ENCODE measurements at places on chromosomes 1 and 21.

DNA sequence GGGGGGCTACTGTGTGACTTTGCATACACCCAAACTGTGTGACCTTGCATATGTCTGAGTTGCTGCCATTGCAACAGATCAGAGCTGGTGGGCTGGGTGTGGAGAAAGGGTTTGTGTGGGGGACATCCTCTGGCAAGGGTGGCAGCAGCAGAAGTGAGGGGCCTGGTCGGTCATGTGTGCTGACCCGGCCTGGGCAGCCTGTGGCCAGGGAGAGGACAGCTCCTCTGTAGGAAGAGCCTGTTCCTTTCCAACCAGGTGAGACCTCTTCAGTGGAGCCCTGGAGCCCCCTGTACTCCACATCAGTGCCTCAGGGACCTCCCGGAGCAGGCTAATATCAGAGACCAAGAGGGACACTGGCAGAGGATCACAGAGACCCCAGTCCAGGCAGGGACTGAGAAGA is 8.3 kb downstream of the PCSK9 start:
- no peak for DNase-seq

DNA sequence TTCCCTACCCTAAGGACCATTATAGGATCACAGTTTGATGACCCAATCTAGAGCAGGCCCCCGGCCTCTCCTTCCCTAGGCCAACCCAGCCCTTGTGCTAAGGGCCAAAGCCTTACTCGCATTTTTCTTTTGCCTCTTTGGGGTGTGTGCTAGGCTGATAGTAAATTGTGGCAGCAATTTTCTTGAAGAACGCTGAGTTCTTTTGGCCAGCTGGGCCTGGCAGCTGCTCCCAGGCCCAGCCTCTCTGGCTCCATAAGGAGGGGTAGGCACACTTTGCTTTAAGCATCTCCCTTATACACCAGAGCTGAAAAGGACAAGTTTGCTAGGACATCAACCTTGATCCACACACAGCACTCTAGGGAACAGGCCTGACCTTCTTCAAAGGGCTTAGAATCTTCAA is 4.2 kb downstream of the OLFML2B start:
- no peak for DNase-seq

DNA sequence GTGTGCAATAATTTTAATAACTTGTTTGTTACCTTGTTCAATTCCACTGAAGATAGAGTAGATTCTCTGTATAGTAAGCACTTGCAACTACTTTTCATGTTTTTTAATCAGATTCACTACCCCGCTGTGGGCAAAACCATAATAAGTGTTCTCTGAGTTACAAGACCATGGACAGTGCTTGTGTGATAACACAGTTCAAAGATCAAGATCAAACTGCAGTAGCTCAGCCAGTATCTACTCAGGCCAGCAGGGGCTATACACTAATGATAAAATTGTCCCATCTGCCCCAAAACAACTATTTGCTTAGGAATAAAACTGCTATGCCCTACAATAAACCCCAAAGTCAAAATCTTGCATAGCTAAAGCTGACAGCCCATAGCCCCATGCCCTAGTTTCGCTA is 129.6 kb downstream of the LRRC7 start:
- DNase-seq, result no peak

DNA sequence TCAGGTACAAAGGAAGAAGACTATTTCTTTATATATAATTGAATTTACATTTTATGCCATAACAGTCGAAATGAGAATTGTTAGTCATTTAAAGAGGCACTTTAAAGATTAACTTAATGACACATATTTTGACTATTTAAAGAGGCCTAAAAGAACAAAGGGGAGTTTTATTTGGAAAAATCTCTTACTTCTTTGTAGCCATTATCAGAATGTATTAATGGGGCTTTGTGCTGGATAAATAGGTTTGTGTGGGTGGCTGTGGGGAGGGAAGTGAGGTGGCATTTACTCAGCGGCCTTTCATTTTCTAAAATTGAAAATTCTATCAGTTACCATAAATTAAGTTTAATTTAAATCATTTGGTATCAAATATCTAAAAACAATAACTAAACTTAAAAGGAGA is 462.2 kb upstream of the CXADR start:
- no peak for DNase-seq

- DNase-seq, result no peak
Measured at GRCh38 chr1:74586253-74586897, 74.0 kb upstream of the LRRC53 start.

DNA sequence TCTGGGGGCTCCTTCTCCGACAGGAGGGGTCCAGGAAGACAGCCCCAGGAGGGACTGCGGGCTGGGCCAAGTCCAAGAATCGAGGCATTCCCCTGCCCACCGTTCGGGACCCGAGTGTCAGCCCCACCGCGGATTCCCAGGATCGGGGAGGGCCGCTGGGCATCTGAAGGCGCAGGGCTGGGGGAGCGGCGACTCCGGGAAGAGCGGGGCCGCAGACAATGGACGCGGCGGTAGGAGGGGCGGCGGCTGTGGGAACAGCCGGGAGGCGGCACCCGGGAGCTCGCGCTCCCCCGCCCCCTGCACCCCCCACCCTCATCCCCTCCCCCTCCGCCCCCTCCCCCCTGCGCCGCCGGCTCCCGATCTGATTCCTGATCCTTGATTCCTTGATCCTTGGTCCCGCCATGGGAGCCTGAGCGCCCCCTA is at the start of gene VANGL2:
Gene VANGL2 (plus strand): TSS at position 342 of the 423 bp plus-strand sequence. CDS start 15,274 bp downstream, outside the sequence.
- DNase-seq, result no peak

DNA sequence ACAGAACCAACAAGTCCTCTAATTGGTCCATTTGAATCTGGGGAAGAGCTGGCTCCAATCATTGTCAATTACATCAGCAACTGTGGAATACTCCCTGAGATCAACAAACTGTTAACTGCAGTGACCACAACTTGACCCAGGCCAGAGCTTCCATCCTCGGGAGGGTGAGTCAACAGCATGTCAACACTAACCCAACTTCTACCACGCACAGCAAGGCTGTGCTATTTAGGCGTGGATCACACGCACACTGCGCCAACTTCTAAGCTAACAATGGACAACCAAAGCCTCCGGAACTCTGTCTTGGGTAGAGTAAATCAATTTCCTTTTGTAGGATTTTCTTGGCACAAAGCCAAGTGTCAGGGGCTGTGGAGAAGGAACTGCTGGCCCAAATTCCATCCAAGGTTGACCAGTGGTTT is 30.4 kb downstream of the APP start:
- no peak for DNase-seq

DNA sequence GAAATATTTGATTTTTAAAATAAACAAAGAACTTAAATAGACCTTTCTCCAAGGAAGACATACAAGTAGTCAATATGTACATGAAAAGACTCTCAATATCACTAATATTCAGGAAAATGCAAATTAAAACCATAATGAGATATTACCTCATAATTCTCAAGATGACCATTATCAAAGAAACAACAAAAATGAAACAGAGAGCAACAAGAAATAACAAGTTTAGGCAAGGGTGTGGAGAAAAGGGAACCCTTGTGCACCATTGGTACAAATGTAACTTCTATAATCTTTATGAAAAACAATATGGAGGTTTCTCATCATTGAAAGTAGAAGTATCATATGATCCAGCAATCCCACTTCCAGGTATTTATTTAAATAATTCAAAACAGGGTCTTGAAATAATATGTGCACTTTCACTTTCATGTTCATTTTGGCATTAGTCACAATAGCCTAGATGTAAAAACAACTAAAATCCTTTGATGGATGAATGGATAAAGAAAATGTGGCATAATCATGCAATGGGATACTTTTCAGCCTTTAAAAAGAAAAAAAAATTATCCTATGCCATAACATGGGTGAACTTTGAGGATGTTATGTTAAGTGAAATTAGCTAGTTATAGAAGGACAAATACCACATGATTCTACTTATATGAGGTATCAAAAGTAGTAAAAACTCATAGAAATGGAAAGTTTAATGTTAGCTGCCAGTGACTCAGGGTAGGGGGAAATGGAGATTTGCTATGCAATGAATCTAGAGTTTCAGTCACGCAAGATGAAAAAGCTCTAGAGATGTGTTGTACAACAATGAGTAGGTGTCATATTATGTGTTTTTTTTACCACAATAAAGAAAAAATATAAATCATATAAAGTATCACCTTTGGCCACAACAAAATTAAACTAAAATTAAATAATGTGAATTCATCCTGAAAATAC is 114.5 kb upstream of the LYPLAL1 start:
- no peak for DNase-seq

DNA sequence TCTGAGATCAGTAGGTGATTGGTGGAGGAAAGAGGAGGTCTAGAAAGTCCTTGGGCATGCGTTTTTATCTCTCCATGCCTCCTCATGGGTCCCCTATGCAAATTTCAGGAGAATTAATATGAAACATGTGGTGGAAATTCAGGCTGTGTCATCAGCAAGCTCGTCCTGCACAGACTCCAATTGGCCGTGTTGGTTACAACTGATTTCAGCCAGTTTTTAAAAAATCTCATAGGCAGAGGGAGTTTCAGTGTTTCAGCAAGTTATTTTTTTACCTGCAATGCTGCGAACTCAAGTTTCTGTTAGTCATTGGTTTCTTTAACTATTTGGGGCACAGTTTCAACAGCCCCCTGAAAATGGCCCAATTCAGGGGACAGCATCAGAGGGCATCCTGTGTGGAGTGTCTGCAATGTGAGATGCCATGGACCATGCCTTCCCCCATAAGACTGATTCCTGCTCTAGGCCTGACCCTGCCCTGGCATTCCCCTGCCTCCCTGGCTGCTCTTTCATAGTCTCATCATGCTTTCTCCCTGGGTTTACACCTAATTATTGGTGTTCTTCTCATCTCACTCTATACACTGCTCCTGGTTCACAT is 59.9 kb downstream of the C1orf198 start:
- DNase-seq, result no peak

DNA sequence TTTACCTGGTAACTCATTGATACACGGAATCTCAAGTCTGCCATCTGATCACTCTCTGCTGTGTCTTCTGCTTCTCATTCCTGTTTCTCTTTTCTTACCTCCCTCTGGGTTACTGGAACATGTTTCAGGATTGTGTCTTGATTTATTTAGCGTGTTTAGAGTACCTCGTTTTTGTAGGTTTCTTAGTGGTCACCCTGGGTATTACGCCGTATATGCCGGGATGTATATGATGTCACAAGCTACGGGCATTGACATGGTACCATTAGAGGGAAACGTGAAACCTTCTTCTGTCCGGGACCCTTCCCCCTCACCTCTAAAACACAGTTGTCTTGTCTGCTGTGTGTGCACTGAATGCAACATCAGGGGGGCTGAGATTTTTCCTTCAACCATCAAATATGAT is 2.8 kb downstream of the ACTRT2 start:
- DNase-seq, result no peak

- DNase-seq, result no peak
Measured at GRCh38 chr1:112520166-112520565, 11.4 kb downstream of the WNT2B start.

DNA sequence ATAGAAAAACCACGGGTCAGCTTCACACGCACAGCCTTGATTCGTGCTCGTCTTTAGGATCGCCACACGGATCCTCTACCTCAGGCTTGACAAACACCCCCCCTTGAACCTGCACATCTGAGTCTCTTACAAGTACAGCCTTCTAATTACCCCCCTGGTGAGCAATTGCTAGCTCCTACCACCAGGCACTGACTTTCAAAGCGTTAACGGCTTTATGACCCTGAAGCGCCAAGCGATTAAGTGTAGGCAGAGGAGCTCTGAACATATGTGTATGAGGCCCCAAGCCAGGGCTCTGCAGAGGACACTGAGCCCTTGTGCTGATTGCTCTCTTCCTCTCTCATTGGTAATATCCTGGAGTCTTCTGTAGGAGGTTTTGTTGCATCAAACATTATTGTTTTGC is 55.7 kb upstream of the EPHA8 start:
- no peak for DNase-seq

DNA sequence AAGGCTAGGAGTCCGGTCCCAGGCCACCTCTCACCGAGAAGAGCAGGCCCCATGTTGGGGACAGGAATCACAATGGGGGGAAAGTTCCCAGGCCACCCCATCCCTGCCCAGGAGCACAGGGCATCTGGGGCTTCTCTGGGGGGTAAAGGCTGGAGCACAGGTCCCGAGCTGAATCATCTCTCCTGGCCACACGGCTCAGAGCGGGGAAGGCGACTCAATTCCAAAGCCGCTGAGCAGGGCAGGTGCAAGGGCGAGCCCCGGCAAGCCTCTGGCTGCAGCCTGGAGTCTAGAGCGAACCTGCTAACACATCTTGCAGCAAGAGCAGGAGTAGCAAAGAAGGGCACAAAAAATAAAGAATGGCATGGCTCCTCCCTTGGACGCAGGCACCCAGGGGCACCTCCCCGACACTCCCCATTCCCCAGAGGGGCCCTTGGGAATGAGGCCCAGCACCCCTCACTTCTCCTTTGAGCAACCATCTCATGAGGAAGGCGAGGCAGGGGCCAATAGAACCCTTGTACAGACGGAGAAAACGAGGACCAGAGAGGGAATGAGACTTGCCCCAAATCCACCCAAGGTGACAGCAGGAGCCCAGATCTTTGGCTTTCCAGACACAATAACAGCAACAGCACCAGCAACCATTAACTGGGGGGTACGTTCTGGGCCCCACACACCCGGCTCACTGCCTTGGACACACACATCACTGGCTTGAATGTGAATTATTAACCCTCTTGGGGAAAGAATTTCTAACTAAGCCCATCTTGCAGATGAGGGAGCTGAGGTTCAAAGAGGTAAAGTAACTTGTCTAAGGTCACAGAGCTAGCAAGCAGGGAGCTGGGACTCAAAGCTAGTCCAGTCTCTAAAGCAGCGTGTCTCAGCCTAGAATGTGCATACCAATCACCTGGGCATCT is 20.7 kb upstream of the ALDH4A1 start:
- no peak for DNase-seq

- no peak for DNase-seq
Measured at GRCh38 chr1:108691128-108691941, 775 bp upstream of the PRPF38B start.

GRCh38 chr1:116122955-116123757 is 12.0 kb downstream of the MAB21L3 start:
- DNase-seq, result no peak

DNA sequence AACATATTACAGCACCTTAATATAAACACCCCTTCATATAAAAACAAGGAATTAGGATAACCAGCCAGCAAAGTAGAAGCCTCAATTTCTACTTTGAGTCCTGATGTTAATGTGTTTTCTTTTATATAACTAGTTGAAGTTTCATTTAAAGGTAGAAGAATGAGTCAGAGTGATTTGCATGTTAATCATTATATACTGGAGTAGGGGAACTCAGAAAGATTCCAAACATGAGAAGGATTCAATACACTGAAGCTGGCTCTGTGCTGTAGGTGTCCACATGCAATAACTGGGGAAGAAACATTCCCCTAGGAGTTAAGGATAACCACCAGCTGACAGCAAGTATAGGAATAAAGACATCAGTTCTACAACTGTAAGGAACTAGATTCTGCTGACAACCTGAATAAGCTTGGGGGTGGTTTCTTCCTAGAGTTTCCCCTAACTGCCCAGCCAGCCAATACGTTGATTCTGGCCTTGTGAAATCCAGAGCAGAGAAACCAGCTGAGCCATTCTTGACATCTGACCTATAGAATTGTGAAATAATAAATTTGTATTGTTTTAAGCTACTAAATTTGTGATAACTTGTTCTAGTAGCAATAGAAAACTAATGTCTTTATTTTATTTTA is 33.4 kb upstream of the RNPC3 start:
- no peak for DNase-seq

Measured in cortex of kidney (tissue), 1 donor.